Activated CD4-positive, alpha-beta T cell treated with anti-CD3 and anti-CD28 coated beads, Interleukin-2, amount 50 U/mL, for 1 hour (primary cell): ENCODE measurements at places on chromosomes 7 and 10.

GRCh38 chr7:20892776-20893175, 106.1 kb upstream of the SP8 start:
- no peak for DNase-seq

DNA sequence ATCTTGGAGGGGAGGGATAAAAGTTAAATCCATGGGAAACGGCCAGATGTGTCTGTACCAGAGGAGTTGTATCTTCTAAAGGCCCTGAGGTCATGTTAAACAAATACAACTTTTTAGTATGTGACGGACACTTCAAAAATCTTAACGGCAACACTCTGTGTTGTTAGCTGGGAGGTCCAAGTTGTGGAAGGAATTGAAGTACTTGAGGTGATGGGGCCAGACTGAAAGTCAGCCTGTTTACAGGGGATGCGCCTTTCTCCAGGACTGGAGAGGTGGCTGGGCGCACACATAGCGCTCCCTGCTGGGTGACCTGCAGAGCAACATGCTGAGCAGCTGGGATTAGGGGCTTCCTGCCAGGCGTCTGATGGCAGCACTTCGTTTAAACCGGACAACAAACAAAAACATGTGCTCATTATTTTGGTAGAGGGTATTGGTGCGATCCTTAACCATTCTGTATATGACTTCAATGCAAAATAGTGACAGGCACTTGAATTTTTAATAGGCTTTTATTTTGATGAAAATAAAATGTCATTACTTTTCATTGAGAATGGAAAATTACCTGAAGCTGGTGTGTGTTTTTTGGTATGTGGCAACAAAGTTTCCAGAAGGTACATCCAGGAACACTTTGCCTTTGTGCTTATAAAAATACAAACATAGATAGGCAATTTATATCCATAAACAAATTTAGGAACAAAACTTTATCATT, 198.2 kb downstream of the MLLT10 start:
- peak; percentile 19 for DNase-seq

DNA sequence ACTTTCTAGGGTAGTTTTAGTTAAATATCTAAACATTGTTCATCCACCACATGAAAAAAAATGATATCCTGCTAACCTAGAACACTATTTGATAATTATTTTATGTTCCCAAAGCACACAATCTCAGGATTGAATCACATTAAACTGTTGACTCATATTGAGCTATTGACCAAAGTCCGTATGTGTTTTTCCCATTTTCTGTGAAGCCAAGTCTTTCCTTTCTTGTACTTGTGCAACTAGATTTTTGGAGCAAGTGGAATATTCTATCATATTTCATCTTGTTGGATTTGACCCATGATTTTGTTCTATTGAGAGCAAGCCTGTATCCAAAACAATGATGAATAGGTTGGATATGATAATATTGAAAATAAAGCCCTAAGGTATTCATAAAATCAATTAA, 164.6 kb downstream of the SKAP2 start:
- no peak for DNase-seq

- no peak for DNase-seq
Observed at GRCh38 chr7:98418271-98418635, 17.4 kb upstream of the BAIAP2L1 start.

DNA sequence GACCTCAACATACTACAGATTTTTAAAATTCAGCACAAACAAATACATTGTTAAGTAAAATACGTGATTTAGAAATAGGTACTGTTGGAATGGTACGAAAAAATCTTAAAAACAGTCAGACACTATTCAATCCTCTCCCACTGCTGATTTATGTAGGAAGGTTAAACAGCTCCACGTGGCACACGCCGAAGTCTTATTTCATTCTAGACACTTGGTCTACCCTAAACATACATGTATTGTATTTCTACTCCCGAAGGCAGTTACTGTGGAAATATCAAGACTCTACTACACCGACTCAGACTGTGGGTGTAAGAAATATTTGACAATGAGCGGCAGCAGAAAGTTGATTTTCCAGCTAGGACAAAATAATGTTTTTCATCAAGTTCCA, 130.6 kb downstream of the MPP7 start:
- DNase-seq = no peak

DNA sequence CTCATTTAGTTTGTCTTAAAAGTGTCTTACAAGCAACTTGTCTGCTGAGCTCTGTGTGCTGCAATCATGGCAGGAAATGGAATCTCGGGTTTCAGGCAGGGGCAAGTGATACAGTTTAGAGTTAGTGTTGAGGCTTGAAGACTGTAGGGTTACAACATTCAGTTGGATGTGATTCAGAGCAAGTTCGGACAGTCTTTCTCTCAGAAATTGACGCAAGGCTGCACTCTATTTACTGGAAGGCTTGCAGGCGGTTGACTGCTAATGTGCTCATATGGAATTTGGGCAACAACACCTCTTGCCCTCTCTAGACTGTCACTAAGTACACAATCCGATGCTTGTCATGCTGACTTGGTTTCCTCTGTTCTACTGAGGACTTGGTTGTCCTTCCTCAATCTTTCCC, 161.7 kb upstream of the BMPER start:
- DNase-seq = no peak

GRCh38 chr10:96235326-96236089, 35.9 kb downstream of the BLNK start:
- DNase-seq = no peak

GRCh38 chr10:7903851-7904250, 85.5 kb downstream of the TAF3 start:
- DNase-seq = no peak

- DNase-seq = no peak
Observed at GRCh38 chr7:3168869-3169268, 125.2 kb upstream of the CARD11 start.

GRCh38 chr7:100369105-100369504, 4.2 kb upstream of the PILRA start:
- DNase-seq = no peak

DNA sequence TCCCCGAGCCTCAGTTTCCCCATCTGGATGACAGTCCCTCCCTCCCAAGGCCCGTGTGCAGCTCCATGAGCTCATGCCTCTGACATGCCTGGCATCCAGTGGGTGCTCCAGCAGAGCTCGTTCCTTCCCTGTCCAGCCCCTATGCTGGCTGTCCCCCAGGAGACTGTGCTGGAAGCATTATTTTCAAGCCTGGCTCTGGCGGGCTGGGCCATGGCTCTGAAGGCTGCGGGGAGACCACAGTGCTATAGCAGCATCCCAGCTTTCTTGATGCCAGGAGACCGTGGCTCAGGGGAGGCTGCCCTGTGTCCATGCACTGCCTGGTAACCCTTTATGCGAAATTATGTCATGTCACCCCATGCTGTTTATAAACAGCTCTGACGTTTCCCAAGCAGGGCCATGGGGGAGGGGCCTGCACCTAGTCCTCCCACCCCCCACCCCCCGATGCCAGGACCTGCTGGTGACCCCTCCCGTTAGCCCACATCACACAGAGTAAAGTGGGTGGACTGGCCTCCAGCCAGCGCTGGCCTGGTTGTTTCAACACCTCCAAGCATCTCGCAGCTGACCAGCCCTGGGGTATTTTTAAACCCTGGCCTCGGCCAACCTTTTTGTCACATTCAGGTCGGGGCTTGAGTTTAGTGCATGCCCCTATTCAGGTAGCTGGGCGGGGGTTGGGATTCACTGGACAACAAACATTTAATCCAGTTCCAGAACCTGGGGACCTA, 105.9 kb upstream of the ZNF716 start:
- DNase-seq = no peak

GRCh38 chr10:124362568-124362967, 56.2 kb downstream of the OAT start:
- no peak for DNase-seq

GRCh38 chr7:69743436-69743835, 145.2 kb downstream of the AUTS2 start:
- DNase-seq = no peak
